ENCODE measurements at places on chromosomes 5 and 9.
A peak's percentile ranks its signal among the peaks of the same experiment; 100 is the strongest.

GRCh38 chr5:177553671-177554429 lies 513 bp downstream of the FAM193B start:
- peak; percentile 19 for DNase-seq

- no peak for DNase-seq
Measured at GRCh38 chr5:5752844-5753243, 330.4 kb downstream of the ICE1 start.

GRCh38 chr9:32867026-32867425 lies 83.7 kb downstream of the TMEM215 start:
- no peak for DNase-seq

GRCh38 chr5:35483191-35483590 lies 134.5 kb upstream of the SPEF2 start:
- DNase-seq: no peak

DNA sequence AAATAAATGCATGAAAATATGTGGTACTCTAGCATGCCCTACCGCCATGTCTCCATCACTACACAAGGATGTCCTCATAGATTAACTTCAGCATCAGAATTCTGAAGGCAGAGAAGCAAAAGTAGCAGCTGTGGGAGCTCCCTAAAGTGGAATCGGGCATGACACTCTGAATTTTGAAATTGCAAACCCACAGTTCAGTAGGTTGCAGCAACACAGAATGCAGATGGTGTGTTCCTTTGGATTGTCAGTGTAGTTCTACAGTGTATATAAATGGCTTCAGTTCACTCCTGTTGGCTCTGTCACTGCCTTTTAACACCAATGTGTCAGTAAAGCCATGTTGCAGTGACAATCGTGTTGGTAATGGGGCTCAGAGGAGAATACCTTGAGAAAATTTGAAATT lies 973.6 kb upstream of the WWC1 start:
- no peak for DNase-seq

Data from activated CD4-positive, alpha-beta T cell treated with anti-CD3 and anti-CD28 coated beads for 1 hour (primary cell).